ENCODE measurements at places on chromosomes 5 and 9.
A peak's percentile ranks its signal among the peaks of the same experiment; 100 is the strongest.

- peak; percentile 32 for DNase-seq
Observed at GRCh38 chr5:119400245-119400644, 44.4 kb downstream of the TNFAIP8 start.

DNA sequence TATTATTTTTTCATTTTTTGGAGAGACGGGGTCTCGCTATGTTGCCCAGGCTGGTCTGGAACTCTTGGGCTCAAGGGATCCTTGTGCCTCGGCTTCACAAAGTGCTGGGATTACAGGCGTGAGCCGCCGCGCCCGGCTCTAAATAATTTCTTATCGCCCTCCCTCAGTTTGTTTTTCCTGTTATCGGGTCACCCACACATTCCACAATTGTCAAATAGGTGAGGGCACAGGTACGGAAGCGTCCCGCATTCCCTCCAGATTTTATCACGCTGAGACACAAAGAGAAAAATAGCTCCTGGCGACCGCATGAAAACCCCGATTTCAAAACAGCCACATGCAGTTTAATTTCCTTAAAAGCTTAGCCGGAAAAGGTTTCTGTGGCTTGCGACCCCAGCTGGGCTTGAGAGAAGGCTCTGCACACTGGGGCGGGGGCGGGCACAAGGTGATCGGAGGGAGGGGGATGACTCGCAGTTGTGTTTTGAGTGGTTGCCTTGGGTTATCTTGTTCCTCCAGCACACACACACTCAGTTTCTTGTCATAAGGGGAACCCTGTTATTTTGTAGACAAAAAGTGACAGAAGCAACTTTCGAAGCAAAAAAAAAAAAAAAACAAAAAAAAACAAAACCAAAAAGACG lies 717 bp upstream of the IQGAP2 start:
- DNase-seq: no peak

- no peak for DNase-seq
Observed at GRCh38 chr9:84970432-84970831, 300.9 kb downstream of the NTRK2 start.

DNA sequence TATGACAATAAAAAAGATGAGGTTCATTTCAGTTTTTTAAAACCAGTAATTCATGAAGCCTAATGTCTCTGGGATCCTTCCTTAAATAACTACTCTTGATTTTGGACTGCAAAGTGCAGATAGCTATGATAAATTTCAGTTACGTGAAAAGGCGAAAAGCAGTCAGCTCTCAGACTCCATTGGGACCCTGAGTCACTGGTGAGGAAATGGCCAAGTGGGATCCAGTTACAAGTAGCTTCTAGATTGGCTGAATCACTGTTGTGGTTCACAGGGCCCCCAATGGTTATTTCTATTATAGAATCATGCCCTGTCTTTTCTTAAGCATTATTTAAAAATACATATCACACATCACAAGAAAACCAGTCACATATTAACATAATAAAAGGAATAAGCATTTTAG lies 31.1 kb upstream of the PPP3R2 start:
- no peak for DNase-seq

GRCh38 chr5:54616031-54616430 lies 98.5 kb downstream of the SNX18 start:
- no peak for DNase-seq

GRCh38 chr9:134591082-134591571 lies 50.5 kb upstream of the COL5A1 start:
- no peak for DNase-seq

GRCh38 chr5:173395933-173396308 lies 67.7 kb upstream of the STC2 start:
- no peak for DNase-seq

- no peak for DNase-seq
Observed at GRCh38 chr9:98254228-98255060, 1.0 kb downstream of the TBC1D2 start.

DNA sequence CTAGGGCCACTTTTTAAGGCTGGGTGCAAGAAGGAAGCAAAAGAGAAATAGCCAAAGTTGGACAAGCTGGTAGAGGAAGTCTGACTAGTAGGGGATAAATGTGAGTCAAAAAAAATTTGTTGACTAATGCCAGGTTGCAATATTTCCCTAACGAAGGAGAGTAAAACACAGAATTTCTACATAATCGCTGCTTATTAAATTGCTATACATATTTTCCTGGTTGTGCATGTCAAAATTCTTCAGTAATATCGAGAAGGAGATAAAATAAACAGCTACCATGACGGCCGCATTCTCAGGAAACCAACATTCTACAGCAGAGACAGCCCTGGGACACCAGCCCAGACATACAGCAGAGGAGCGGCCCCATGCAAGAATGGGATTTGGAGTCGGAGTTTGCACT lies 148.3 kb downstream of the ESM1 start:
- DNase-seq: no peak

- no peak for DNase-seq
Observed at GRCh38 chr9:96161819-96162218, 140.2 kb downstream of the HSD17B3 start.

Measured in NCI-H187 (cell line).